Suprapubic skin (tissue), 4 donors: ENCODE measurements at places on chromosomes 1 and 21. TPM values are rescaled to one million over a fixed set of nuclear protein-coding genes. Genes with fewer than 3 reads are reported as not detected.

GRCh38 chr1:181128592-181129497 lies 40.3 kb downstream of the IER5 start:
- H3K36me3 ChIP-seq: no peaks in the 10 kb centered on the region
- H3K4me1 ChIP-seq: peaks cover 43% of the 10 kb centered on the region
- H3K27me3 ChIP-seq: no peaks in the 10 kb centered on the region
- H3K27ac ChIP-seq: peak overlapping the region; percentile 51

DNA sequence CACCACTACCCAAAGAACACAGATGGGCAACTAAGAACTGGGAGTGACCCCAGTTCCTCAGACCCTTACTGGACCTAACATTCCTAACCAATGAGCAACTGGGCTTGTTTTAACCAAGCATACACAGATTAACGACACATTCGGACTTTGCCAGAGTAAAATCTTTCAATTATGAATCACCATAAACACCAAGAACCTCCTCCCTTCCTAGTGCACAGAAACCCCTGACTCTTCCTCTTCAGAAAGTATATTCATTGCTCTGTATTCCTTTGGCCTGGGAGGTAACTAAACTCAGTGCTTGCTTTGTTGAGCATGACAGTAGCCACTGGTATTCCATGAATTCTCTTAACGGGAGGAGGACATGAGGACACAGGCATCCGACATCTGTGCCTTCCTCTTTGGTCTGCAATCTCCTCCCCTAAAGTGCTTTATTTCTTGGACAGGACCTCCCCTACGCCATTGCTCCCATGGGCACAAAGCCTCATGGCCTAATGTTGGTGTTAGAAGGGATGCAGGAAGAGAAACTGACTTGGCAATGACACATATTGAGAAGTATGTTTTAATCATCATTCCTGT lies 42.7 kb downstream of the SEC16B start:
- H3K27ac ChIP-seq: no peak overlapping the region
- peaks cover 14% of the 10 kb centered on the region for H3K36me3 ChIP-seq
- no peak for DNase-seq
- no peaks in the 10 kb centered on the region for H3K4me1 ChIP-seq
- H3K27me3 ChIP-seq: no peaks in the 10 kb centered on the region
- H3K4me3 ChIP-seq: no peak overlapping the region

DNA sequence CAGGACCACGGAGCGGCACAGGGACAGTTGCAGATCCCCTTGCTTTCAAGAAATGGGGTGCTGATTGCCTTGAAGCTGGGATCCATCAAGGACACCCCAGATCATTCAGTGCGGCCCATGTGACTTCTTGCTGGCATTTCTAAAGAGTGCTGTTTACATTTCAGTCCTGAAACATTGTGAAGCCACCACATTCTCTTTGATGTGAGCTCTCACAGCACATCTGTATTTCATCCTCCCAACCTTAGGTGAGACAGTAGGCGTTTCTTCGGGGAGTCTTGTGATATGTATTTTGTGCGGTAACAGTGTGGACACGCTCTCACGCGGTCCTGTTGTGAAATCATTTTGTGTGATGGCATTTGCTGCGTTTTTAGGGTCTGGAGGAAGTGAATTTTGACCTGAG lies 57.2 kb downstream of the CACHD1 start:
- H3K4me3 ChIP-seq: no peak overlapping the region
- H3K27ac ChIP-seq: peak overlapping the region; percentile 65
- H3K27me3 ChIP-seq: no peaks in the 10 kb centered on the region
- no peak for DNase-seq
- H3K4me1 ChIP-seq: peaks cover 36% of the 10 kb centered on the region

GRCh38 chr1:12188657-12189327 lies 22.0 kb downstream of the TNFRSF1B start:
- peaks cover 49% of the 10 kb centered on the region for H3K4me1 ChIP-seq
- no peak overlapping the region for H3K27ac ChIP-seq
- H3K27me3 ChIP-seq: no peaks in the 10 kb centered on the region
- DNase-seq: no peak
- peaks cover 19% of the 10 kb centered on the region for H3K36me3 ChIP-seq

DNA sequence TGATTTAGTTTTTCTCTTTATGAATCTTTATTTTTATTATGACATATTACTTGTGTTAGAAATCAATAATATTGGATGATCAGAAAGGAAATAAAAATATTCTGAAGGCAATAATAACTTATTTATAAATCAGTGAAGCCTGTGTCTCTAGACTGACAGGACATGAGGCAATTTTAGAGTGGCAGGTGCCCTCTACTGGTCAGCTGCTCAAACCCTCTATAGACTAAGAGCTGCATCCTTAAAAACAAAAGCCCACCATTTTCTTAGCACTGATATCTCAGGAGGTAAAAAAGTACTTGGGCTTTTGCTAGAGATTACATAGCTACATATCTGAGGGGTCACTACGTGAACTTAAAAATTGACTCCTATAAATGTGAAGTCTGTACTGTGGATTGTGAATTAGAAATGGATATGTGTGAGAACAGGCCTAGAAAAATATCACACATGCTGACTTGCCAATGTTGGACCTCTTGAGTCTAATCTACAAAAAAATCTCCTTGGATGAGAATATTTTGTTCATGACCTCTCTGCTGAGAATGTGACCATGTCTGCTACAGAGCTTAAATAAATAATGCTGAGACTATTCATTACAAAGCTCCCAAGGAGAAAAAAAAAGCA lies 597.9 kb upstream of the ADAMTS5 start:
- H3K4me1 ChIP-seq: peaks cover 3% of the 10 kb centered on the region
- no peak overlapping the region for H3K4me3 ChIP-seq

DNA sequence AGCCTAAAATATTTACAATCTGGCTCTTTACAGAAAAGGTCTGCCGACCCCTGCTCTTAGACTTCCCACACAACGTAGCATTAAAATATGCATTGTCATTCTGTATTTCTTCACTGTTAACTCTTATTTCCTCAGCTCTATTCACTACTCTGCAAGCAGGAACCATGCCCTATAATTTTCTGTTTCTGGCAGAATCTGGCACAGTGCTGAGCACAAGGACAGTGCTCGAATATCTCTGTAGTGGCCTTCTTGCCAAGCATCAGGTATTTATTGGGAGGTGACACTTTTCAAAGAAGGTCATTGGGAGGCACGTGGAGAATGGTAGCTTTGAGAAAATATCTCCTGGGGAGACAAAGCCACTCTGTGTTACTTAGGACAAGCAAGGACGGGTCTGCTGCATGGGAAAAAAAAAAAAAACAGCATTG lies 77.9 kb downstream of the PSMG1 start:
- no peak overlapping the region for H3K27ac ChIP-seq
- no peak overlapping the region for H3K4me3 ChIP-seq
- H3K4me1 ChIP-seq: peaks cover 19% of the 10 kb centered on the region
- no peaks in the 10 kb centered on the region for H3K27me3 ChIP-seq
- H3K36me3 ChIP-seq: no peaks in the 10 kb centered on the region
- no peak for DNase-seq

GRCh38 chr21:38944402-38944801 lies 138.7 kb downstream of the ETS2 start:
- no peaks in the 10 kb centered on the region for H3K4me1 ChIP-seq
- H3K36me3 ChIP-seq: no peaks in the 10 kb centered on the region
- H3K27me3 ChIP-seq: no peaks in the 10 kb centered on the region
- no peak overlapping the region for H3K27ac ChIP-seq

DNA sequence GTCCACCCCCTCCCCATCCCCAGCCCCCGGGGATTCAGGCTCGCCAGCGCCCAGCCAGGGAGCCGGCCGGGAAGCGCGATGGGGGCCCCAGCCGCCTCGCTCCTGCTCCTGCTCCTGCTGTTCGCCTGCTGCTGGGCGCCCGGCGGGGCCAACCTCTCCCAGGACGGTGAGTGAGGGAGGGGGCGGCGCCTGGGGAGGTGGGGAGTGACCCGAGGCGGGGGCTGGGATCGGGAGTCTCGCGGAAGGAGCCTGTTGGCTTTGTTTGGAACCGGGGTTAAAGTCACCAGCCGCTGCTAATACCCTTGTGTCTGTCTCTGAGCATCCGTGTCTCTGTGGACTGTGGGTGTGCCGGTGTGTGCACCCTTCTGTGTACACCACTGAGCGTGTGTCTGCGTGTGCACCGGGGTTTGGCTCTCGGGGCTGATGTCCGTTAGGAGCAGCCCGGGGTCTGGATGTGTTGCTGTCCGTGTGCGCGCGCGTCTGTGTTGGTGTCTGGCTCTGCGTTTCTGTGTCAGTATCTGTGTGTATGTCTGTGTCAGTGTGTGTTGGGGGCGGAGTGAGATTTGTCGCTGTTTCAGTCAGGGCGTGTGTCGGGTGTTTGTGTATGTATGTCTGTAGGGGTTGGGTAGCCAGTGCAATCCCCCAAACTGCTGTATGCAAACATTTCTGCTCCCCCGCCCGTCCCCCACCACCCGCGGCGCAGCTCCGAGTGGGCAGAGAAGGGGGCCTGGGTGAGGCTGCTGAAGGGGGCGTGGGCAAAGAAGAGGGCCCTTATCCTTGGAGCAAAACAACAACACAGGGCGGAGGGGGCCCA lies 480 bp downstream of the CADM3 start:
- DNase-seq: peak; percentile 80
- no peak overlapping the region for H3K27ac ChIP-seq
- H3K4me3 ChIP-seq: peak overlapping the region; percentile 52
- peaks cover 60% of the 10 kb centered on the region for H3K27me3 ChIP-seq
- H3K4me1 ChIP-seq: peaks cover 24% of the 10 kb centered on the region

DNA sequence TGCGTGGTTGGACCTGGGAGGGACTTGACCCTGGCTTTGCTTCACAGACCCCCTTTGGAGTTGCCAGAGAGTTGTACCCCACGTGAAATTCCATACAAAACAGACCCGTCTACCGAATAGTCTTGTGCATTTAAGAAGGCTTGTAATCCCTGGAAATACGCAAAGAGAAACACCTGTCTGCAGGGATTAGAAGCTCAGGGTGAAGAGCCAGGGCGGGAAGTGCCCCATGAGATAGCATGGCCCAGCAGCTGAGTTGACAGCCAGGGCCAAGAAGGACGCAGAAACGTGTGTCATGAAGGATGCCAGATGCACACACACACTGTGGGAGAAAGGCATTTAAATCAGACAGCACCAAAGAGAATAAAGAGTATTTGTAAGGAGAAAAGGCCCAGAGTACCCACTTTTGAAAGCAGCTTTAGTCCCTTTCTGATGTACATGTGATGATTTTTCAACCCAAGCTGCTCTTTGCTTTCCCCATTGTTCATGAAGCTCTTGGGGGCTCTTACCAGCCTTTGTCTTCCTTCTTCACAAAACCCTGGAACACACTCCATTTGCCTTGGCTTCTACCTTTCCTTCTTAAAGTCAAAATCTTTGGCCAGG lies 46.6 kb downstream of the PCP4 start:
- no peak for DNase-seq
- no peaks in the 10 kb centered on the region for H3K4me1 ChIP-seq
- no peak overlapping the region for H3K27ac ChIP-seq
- H3K4me3 ChIP-seq: no peak overlapping the region
- H3K36me3 ChIP-seq: no peaks in the 10 kb centered on the region

DNA sequence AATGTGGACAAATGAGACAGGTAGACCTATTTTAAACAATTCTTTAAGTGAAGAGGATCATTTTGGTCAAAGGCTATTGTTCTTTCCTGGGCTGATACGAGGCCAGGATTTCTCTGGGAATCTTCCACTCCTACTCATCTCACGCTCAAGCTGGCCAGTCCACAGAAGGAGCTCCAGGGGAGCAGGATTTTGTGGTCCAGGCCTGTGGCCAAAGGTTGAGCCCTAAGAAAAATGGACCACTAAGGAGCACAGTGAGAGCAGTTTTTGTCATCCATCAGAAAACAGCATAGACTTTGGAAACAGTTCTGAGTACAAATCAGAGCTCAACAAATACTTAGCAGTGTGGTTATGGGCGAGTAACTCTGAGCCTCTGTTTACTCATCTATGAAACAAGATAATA lies 260.2 kb upstream of the RUNX1 start:
- H3K27ac ChIP-seq: no peak overlapping the region
- H3K27me3 ChIP-seq: no peaks in the 10 kb centered on the region
- no peaks in the 10 kb centered on the region for H3K4me1 ChIP-seq

DNA sequence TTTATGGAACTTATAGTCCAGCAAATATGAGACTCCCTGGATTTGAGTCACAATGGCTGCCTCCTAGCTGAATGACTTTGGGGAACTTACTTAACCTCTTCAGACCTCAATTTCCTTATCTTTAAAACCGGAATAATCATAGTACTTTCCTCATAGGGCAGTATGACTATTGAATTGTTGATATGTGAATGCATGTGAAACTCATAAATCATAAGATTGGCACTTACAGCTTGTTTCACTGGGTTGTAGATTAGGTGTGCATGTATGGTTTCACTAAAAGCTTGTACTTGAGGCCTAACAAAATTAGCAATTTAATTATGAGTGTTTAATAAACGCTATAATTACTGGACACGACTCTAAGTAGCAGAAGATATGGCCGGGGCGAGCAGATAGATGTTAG lies 72.5 kb downstream of the ST6GALNAC5 start:
- no peaks in the 10 kb centered on the region for H3K4me1 ChIP-seq
- DNase-seq: no peak
- no peak overlapping the region for H3K4me3 ChIP-seq
- H3K27ac ChIP-seq: no peak overlapping the region
- no peaks in the 10 kb centered on the region for H3K27me3 ChIP-seq

DNA sequence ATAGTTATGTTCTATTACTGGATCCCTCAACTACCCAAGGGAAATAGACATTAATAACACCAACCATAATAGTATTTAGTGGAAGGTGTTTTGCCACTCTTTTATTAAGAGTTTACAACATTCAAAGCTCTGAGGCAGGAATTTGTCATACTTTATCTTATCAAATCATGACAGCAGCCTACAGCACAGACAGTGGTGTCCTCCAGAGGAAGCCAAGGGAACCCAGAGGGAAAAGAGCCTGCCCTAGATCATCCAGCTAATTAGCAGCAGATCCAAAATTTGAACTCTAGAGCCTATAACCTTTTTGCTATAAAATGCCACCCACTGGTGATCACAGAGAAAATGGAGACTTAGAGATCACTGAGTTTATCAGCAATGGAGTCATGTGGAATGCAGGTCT lies 18.2 kb downstream of the VAV3 start:
- H3K4me3 ChIP-seq: no peak overlapping the region
- no peak for DNase-seq
- H3K4me1 ChIP-seq: no peaks in the 10 kb centered on the region

DNA sequence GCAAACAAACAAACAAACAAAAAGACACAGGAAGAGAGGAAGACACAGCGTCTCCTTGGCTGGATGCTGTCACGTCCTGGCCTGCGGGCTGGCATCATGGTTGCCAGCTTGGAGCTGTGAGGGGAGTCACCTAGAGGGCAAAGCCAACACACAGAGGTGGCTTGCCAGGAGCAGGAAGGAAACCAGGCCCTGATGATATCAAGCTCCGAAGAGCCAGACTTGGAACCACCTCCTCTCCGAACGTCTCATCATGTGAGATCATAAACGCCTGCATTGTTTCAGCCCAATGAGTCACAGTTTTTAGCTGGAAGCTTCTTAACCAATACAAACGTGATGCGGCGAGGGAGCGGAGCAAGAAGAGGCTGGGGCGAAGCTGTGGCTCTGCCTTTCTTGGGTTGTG lies 8.7 kb downstream of the PLA2G2D start:
- H3K4me3 ChIP-seq: no peak overlapping the region
- H3K36me3 ChIP-seq: no peaks in the 10 kb centered on the region
- H3K27ac ChIP-seq: peak overlapping the region; percentile 76

GRCh38 chr1:22831729-22832413 lies 121.2 kb downstream of the EPHB2 start:
- peaks cover 51% of the 10 kb centered on the region for H3K4me1 ChIP-seq
- H3K4me3 ChIP-seq: no peak overlapping the region
- H3K36me3 ChIP-seq: no peaks in the 10 kb centered on the region

- no peaks in the 10 kb centered on the region for H3K36me3 ChIP-seq
- DNase-seq: no peak
Observed at GRCh38 chr1:75136921-75137641, 2.9 kb downstream of the LHX8 start.

The ARTN gene
- 0.38 TPM for total RNA-seq

The COL8A2 gene
- total RNA-seq: 5.6 TPM

The TTC39A gene
- total RNA-seq: 16.3 TPM

The DCDC2B gene
- not detected for total RNA-seq

The BEND5 gene
- total RNA-seq: 0.81 TPM

The GDAP2 gene
- total RNA-seq: 34.4 TPM

The IQGAP3 gene
- 5.7 TPM for total RNA-seq
